Memory B cell (primary cell): ENCODE measurements at places on chromosomes 2 and 18.

GRCh38 chr2:28338831-28339321, 53.8 kb upstream of the FOSL2 start:
- no peak for DNase-seq

GRCh38 chr2:84931384-84931821, 25.9 kb downstream of the TMSB10 start:
- no peak for DNase-seq

GRCh38 chr2:142848023-142848606, 29.3 kb upstream of the KYNU start:
- DNase-seq = no peak

DNA sequence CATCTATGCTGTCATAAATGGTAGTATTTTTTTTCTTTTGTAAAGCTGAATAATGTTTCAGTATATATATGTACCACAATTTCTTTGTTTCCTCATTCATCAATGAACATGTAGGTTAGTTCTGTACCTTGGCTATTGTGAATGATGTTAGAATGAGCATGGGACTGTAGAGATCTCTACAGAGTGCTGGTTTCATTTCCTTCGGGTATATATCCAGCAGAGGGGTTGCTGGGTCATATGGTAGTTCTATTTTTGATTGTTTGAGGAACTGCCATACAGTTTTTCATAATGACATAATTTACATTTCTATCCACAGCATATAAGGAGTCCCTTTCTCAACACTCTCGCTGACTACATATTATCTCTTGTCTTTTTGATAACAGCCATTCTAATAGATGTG, 243.5 kb downstream of the CDH7 start:
- DNase-seq = no peak

DNA sequence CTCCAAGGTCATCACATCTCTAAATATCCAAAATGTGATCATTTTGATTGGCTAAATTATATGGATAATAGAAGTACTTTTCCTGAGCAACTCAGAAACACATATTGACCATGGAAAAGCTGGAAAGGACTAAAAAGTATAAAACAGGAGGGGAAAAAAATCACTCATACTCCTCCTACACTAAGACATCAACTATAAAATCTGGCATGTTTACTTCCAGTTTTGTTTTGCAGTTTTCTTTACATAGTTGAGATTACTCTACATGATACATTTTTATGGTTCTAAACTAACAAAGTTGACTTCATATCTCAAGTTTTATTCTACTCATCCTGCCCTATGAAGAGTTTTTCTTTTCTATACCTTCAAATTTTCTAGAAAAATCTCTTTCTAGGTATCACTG, 46.0 kb upstream of the SP3 start:
- DNase-seq = no peak

- DNase-seq = no peak
Observed at GRCh38 chr2:196404276-196404675, 232.9 kb upstream of the STK17B start.

DNA sequence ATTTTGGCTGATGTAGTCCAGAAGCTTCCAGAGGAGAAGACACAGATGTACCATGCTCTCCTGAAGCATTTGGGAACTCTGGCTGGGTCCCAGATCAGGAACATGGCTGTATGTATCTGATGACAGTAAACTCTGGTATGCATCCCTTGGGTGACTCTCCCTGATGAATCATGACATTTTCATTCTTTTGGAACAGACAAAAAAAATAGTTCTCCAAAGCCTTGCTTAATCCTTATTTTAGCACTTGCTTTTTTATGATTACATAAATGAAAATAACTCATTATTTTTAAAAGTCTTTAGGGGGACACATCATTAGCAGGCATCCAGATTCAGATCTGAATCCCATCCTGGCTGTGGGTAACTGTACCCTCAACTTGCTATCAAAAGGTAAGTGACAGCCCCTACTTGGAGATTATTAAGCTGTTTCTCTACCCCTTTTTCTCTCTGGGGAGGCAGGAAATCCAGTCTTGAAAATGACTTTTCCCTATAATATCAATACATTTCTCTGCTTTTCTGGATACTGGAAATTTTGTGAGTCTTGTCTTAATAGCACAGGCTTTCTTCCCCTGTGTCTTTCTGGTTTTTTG, 23.3 kb downstream of the AOX1 start:
- no peak for DNase-seq

GRCh38 chr2:224038830-224039079, 331 bp downstream of the SERPINE2 start:
- no peak for DNase-seq

GRCh38 chr2:88165332-88166003, 4.7 kb upstream of the THNSL2 start:
- no peak for DNase-seq

- DNase-seq = no peak
Observed at GRCh38 chr2:59312029-59312428, 1070.9 kb upstream of the FANCL start.

DNA sequence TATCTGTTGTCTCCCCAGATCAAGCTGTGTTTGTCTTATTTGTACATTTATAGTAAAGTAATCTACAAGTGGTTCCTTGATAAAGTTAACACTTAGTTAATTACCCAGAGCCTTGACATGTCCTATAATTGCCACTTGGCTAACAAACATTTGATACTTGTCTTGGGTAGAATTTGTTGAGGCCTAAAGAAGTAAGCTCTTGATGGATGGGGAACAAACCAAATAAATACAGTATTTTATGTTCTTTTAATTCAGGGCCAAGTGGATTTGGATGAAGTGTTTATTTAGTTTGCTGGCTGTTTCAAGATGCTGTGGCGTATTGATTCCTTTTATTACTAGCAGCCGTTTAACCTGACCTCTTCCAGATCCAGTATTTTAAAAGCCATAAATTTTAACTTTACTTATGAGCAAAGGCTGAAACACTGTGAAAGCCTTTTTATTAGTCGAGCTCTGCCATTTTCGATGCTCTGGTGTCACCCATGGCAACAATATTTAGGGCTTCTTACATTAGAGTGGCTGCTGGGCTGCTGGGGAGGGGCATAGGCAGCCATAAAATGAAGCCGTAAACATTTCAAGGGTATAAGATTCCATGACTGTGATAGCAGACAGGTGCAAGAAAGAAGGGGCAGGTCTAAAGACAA, 401.6 kb upstream of the NRP2 start:
- no peak for DNase-seq

GRCh38 chr2:68734688-68735525, at the start of gene ARHGAP25:
Gene ARHGAP25, plus strand, starts transcription at chr2:68734811. Its CDS starts 389 bp downstream, at chr2:68735200.
- DNase-seq = peak; percentile 44

DNA sequence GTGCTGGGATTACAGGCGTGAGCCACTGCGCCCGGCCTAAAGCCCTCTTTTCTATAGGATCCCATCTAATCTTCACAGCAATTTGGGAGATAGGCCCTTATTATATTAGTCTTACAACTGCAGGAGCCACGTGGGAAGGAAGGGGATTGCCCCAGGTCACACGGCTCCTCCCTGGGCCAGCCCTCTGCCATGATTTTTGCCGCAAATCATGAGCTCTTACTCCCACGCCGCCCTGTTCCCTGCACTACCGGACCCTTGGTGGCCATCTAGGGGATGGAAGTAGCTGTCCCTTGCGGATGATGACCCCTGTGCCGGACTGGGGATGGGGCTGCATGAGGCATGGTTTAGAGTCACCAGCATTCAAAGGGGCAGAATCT, 28.4 kb upstream of the PTMA start:
- no peak for DNase-seq

- DNase-seq = no peak
Observed at GRCh38 chr18:55753643-55754263, 165.8 kb upstream of the TCF4 start.

- DNase-seq = no peak
Observed at GRCh38 chr2:37869771-37870170, 55.3 kb upstream of the RMDN2 start.

DNA sequence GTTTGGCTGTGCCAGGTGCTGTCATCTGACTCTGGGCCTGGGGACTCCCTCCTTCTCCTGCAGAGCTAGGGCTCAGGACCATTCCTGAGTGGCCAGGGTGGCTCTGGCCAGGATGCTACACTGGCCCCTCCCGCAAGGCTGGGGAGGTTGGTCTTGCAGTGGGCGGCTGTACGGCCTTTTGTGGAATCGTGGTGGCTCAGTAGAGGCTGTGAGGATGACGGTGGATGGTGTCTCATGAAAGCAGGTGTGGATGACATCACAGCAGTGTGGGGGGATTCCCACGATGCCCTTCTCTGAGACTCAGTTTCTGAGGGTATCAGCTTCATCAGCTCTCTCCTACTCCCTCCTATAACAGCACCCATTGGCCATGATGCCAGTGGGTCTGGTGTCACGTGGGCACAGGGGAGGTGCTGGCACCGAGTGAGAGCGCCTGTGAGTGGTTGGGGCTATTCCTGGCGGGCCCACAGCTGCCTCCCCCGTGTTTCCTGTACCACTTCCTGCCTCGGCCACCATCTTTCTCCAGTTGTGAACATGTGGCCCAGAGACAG, 144.2 kb upstream of the HDAC4 start:
- no peak for DNase-seq

- DNase-seq = no peak
Observed at GRCh38 chr2:18096836-18097405, 218.5 kb downstream of the KCNS3 start.

DNA sequence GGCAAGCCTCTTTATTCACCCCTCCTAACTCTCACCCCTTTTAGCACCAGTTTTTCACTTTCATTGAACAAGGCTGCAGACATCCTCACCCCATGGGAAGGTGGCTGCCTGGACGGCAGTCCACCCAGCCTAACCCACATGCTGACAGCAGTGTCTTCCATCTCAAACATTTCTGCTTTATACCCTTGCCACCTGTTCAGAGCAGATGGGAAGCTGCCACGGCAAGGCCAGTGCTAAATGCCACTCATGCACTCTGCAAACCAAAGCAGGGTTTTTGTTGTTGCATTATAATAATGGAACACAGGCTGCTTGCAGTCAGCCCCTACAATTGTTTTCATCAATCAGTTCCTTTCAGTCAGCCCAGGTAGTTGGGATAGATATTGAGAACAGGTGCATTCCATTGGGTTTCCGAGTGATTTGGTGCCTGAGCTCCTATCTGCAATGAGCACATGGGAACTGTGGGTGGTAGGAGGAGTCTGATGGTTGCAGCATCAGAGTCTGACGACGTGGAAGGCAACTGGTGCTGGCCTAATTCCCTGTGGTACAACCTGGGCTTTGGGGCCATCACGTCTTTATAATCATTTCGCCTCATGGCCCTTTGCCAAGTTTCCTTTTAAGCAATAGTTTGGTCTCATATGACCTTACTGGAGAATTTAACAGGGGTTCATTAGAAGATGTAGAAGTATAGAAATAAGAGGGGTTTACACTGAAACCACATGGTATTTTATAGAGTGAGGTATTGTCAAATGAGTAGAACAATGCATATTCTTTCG, 252.5 kb upstream of the SP5 start:
- DNase-seq = no peak

GRCh38 chr2:128414351-128414750, 95.7 kb upstream of the HS6ST1 start:
- DNase-seq = no peak

- DNase-seq = peak; percentile 32
Observed at GRCh38 chr2:20429528-20429927, 17.3 kb upstream of the RHOB start.

- no peak for DNase-seq
Observed at GRCh38 chr2:34003795-34004194, 404.7 kb upstream of the FAM98A start.

- DNase-seq = no peak
Observed at GRCh38 chr2:33313039-33313438, 163.4 kb upstream of the RASGRP3 start.

DNA sequence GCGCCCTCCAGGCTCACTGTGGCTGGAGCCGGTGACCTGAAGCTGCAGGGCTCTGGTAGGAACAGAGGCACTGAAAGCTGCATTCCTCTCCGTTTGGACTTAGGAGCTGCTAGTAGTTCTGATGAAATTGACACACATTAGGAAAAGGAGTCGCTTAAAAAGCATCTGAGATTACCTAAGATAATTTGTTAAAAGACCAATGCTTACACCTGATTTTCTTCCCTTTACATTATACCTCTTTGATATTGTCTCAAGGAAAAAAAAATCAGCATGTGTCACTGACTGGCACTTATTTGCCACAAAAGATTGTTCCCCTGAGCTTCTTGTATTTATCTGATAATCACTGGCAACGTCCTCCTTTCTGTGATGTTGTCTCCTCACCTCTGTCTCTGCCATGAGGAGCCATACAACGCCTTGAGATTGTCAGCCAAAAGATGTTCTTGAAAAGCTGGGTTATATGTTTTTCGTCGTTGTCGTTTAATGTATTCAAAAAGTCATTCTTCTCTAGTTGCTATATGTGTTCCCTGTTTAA, 618 bp upstream of the CHN1 start:
- no peak for DNase-seq

DNA sequence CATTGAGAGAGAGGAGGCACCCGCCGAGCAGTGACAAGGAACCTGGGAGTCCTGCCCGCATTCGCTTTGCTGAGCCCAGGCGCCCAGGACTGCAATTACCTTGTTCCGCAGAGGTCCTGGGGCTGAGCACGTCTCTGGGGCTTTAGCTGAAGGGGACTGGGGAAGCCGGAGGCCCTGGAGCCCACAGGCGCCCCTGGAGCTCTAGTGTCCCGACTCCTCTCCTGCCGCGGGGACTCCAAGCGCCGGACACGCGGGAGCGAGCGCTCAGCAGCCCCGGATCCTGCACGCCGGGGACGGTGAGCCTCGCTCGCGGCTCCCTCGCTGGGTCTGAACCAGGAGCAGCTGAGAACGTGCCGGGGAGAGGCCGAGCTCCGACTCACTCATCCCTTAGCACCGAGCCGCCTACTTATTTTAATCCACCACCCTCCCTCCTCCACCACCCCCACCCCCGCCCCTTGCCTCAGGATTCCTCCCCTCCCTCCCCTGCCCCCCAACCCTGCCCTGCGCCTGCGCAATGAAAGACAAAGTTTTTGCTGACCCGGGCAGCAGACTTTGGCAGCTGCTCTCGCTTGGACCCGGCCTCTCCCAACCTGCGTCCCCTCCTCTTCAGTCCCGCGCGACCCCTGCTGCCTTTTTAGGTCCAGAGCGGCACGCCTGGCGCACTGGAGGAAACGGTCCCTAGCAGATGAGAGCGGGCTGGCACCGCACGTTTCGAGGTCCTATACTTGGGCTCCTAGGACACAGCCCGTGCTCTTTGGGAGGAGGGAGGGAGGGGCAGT, at the start of gene OSR1:
Gene OSR1 (minus strand): TSS at position 382 of the 779 bp plus-strand sequence. CDS start 4,818 bp downstream, outside the sequence.
- DNase-seq = peak; percentile 44

- DNase-seq = no peak
Observed at GRCh38 chr2:84427235-84428138, 31.6 kb downstream of the SUCLG1 start.

GRCh38 chr2:61538920-61539520, 864 bp upstream of the XPO1 start:
- DNase-seq = no peak

DNA sequence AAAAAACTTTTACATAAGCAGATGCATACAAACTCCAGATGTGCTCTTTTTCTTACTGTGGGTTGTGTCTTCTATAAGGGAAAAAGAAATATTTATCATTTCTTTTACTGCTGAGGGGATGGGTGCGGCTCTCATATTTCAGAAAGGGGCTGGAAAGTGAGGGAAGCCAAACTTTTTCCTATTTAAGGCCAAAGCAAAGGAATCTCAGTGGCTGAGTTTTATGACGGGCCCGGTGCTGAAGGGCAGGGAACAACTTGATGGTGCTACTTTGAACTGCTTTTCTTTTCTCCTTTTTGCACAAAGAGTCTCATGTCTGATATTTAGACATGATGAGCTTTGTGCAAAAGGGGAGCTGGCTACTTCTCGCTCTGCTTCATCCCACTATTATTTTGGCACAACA, at the start of gene COL3A1:
Gene COL3A1 (plus strand): TSS at position 210 of the 400 bp plus-strand sequence. CDS start 117 bp downstream, at position 327.
- no peak for DNase-seq
